Activated CD8-positive, alpha-beta memory T cell treated with anti-CD3 and anti-CD28 coated beads, Interleukin-2, amount 50 U/mL, for 4 hours (primary cell): ENCODE measurements at places on chromosomes 13 and 19.

GRCh38 chr19:42276821-42277220 is 7.8 kb downstream of the CIC start:
- no peak for DNase-seq

DNA sequence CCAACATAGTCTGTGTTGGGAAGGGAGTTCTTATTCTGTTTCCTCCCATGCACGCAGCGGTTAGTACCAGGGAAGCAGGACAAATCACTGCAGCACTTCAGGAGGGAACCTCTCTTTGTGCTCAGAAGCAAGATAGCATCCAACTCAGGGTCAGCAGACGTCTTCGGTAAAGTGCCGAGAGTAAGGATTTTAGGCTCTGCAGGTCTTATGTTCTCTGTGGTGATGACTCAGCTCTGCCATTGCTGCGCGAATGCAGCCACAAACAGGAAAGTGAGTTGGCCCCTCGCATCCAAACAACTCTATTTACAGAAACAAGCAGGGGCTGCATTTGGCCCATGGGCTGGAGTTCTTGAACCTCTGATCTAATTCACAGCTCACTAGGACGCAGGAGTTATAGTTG is 122.1 kb upstream of the SPATA13 start:
- no peak for DNase-seq

DNA sequence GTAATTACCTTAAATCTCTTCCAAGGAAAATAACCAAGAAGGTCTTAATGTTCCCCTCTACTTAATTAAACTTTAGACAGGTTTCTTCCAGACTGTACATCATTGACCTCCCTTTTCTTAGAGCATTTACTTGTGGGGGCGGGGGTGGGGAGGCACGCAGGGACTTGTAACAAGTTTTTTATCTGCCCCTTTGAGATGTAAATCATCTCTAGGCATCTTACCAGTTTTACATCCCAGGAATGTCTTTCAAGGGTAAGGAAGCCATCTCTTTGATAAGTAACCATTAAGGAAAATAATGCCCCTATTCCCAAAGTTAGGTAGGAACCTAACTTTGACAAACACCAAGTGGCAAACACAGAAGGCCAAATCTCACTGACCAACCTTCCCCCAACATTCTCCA is 528.6 kb downstream of the SUCLA2 start:
- DNase-seq = no peak

- DNase-seq = no peak
These were observed 293.2 kb downstream of the EFNB2 start for GRCh38 chr13:106241974-106242953.

DNA sequence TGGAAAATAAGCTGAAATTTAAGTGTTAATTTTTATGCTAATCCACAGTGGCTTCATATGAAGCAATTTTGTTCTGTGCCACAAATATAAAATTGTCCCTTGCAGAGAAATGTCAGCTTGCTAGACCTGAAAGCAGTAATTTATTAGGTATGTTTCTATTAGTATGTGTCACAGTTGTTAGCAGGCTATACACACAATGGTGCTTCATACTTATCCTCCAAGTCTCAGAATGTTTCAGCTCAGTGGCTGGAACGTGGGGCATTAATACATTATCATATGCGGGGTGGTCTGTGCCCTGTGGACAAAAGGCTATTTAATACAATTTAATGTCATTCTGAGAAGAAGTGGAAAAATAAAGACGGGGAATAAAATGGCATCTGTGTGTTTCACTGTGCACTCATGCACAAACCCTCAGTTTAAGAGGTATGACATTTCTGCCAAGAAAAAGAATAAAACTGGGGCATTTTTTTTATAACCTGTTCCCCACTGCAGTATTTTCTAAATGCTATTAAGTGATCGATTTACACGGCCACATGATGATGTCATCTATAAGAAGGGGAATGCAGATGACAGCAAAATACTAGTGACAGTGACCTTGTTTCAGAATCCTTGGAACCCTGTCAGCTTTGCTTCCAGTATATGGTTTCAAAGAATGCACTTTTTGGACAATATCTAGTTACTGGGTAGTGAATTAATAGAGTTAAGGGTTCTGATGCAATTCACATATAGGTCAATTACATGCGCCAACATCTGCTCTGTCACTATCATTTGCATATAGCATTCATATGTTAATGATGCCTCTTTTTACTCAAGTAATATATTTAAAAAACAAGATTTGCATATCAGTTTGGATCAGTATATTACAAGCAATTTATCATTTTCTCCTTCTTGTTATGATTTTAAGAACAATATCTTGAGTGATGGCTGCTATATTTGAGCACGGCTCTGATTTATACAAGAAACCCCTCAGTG is 21.2 kb upstream of the ZNF536 start:
- DNase-seq = no peak

GRCh38 chr19:1107661-1108261 is 4.0 kb downstream of the GPX4 start:
- DNase-seq = no peak

- DNase-seq = no peak
These were observed 8.4 kb upstream of the SIGLEC12 start for GRCh38 chr19:51509823-51510660.

- DNase-seq = no peak
These were observed 128.3 kb upstream of the SPATA13 start for GRCh38 chr13:24032252-24032651.

DNA sequence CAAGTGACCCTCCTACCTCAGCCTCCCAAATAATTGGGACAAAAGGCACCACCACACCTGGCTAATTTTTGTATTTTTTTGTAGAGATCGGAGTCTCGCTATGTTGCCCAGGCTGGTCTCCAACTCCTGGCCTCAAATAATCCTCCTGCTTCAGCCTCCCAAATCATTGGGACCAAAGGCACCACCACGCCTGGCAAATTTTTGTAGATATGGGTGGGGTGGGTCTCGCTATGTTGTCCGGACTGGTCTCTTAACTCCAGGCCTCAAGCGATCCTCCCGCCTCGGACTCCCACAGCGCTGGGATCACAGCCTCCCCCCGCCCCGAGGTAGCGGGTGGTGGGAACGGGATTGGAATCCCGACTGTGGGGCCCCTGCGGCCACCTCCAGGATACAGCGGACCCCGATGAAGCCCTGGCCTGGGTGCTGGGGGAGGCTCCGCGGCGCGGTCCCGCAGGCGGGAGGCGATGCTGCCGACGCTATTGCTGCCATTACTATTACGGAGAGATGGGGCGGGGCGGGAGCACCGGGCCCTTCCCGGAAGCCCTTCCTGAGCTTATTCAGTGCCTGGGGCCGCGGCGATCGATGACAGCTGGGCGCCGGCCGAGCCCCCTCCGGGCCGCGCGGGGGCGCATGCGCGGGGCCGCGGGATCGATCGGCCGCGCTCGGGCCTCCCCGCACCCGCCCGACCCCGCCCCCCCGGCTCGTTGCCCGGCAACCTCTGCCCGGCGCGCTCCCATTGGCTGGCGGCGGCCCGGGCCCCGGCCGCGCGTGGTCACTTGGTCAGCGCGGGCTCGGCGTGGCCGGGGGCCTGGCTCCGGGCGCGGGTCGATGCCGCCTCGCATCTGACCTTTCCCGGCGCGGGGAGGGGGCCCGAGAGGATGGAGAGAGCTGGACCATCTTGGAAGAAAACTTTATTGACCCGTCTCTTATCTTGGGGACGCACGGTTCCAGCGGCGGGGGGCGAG is 27.9 kb upstream of the ONECUT3 start:
- no peak for DNase-seq

GRCh38 chr19:13553880-13554400 is 47.7 kb upstream of the CACNA1A start:
- DNase-seq = no peak

DNA sequence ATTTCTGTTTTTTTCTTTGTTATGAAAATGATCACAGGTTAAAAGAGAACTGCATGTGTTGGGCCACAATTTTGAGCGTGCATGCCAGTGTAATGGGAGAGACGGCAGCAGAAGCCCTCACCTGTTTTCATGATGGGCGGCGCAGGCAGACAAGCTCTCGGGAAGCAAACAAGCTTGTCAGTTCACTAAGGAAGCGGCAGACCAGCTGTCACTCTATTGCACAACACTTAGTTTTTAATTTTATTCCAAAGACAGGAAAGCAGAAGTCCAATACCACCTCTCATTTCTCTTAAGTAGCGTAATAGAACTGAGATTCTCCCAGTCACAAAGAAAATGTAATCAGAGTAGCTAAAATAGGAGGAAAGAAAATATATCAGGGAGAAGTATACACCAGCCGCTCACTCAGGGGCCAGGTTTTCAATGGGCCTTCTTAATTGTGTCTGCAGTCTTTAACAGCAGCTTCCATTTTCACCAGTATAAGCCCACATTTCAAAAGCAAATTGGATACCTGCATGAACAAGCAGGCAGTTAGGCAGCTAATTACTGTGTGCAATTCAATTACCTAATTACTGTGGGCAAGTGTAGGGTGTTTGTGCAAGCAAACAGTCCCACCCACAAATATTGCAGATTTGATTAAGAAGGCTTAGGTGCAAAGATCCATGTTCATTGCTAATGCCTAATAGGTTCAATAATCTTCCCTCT is 711.4 kb downstream of the DIAPH3 start:
- DNase-seq = no peak

DNA sequence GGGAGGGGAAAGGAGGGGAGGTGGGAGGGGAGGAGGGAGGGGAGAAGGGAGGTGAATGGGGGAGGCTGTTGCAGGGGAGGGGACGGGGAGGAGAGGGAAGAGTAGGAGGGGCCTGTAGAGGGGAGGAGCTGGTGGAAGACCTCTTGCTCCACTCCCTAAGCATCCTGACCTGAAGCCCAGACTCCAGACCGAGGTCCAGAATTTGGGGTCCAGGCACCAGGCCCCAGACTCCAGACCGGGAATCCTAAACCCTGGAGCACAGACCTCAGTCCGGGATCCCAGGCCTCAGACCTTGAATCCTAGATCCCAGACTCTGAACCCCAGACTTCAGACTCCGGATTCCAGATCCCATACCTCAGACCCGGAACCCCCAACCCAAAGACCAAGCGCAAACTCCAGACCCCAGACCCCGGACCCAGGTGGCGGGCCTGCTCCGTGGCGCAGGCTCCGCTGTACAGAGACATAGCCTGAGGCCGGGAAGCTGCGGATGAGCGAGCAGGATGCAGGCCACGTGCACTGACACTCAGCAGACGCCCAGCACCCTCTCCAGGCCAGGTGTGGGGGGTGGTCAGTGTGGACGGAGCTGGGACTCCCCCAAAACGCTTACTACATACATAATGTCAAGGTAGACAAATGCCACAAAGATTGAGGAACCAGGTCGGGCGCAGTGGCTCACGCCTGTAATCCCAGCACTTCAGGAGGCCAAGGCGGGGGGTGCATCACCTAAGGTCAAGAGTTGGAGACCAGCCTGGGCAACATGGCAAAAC is 710 bp upstream of the BTBD2 start:
- peak; percentile 52 for DNase-seq

- DNase-seq = no peak
These were observed 6.9 kb upstream of the FBXL3 start for GRCh38 chr13:77033717-77034302.

- DNase-seq = no peak
These were observed 5.3 kb upstream of the PRKCG start for GRCh38 chr19:53876651-53877224.

- no peak for DNase-seq
These were observed 253.1 kb downstream of the OLFM4 start for GRCh38 chr13:53281677-53282076.

GRCh38 chr13:112132619-112133018 is 65.7 kb downstream of the SOX1 start:
- no peak for DNase-seq

GRCh38 chr13:37956536-37956935 is 87.0 kb upstream of the TRPC4 start:
- DNase-seq = no peak

GRCh38 chr13:48068952-48069351 is 26.0 kb downstream of the MED4 start:
- DNase-seq = no peak

GRCh38 chr13:77729502-77730221 is 32.2 kb downstream of the SLAIN1 start:
- DNase-seq = no peak

DNA sequence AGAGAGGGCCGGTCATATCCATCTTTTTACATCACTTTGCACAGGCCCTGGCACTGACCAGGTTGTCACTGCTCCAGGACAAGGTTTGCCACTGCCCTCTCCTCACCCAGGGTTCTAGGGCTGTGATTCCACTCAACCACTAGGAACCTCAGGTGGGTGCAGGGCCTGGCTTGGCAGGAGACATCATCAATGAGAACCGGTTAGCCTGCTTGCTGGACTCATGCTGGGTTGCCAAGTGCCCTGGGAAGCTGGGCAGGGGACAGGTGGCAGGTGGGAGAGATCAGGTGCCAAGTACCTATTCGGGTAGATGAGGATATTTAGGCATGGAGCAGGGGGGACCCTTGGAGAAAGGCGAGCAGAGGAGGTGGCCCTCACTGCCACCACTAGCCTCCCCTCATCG is 4.2 kb upstream of the CERS4 start:
- no peak for DNase-seq

GRCh38 chr13:99224021-99224420 is 23.4 kb downstream of the UBAC2 start:
- DNase-seq = no peak

GRCh38 chr19:45446295-45446694 is 21.5 kb upstream of the FOSB start:
- DNase-seq = no peak

DNA sequence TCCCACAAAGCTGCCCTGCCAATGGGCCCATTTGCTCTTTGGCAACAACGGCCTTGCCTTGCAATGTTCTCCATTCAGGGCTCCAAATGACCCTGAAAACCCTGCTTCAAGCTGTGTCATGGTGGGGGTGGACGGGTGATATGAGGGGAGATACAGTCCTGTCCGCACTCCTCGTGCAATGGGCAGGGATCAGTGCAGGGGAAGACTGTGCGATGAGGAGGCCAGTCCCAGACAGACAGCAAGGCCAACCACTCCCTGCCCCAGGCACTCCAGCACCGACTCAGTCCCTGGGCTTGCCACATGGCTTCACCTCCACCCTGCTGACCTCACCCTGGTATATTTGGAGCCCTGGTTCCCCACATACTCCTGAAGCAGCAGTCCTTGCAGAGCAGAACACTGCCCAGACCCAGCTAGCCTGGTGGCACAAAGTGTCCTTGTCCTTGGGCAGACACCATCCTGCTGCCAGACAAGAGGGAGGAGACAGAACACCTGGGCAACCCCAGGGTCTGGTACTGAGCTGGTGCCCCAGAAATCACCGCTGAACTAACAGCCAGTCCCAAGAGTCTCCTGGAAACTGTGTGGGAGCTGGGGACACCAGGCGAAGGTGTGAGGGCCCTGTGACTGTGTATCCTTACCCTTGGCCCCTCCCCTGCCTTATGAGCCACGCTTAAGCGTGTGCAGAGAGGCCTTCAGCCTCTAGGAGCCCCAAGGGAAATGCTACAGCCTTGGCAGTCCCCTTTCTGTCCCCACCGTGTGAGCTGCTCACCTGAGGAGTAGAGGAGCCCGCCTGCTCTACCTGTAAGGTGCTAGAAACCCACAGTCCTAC is 9.1 kb upstream of the SLC35E1 start:
- no peak for DNase-seq

DNA sequence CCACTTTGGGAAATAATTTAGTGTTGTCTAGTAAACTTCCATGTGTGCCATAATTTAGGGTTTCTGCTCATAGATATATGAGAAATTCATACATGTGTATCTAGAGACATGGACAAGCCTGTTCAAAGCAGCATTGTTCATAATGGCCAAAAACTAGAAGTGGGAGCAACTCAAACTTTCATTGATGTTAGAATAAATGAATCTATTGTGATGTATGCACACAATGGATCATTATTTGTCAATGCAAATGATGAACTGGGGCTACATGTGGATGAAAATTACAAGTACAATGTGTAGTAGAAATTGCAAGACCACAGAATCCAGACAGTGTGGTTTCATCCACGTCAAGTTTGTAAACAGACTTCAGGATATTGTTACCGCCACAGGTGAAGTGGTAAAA is 284.7 kb downstream of the SLC7A1 start:
- DNase-seq = no peak
